ENCODE measurements at places on chromosomes 2 and 18.

DNA sequence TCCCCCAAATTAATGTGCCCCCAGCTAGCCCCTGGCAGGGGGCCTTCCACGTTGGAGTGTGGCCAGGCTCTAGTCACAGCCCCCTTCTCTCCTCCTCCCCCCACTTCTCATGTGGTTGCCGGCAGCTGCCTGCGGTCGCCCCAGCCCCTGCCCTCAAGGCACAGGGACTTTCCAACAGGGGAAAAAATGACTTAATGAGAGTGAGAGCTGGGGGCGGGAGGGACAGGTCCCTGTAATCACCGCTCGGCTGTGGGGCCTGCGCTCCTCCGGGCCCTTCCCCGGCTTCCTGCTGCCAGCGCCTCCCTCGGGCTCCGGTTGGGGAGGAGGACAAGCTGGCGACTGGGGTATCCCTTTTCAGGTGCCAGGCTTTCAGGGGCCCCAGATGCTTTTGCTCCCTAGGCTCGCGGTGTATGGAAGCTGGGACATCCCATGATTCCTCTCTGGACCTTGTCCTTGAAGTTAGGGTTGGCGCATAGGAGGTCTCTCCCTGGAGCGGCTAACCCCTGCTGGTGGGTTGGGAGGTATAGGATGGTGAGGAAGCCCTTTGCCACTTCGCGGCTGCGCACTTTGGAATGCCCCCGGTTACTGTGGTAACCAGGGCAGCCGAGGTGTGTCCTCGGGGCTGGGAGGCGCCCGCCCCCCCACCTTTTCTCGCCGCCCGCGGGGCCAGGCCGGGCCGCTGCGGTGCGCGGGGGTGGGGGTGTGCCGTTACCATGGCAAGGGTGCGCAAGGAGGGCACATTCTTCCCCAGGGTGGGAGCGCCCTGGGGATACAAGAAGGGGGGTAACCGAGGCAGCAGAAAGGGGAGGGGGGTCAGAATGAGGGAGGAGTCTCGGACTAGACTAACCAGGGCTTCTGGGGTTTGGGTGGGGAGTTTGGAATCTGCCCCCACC is 16.1 kb downstream of the WNT10A start:
- no peak for DNase-seq

DNA sequence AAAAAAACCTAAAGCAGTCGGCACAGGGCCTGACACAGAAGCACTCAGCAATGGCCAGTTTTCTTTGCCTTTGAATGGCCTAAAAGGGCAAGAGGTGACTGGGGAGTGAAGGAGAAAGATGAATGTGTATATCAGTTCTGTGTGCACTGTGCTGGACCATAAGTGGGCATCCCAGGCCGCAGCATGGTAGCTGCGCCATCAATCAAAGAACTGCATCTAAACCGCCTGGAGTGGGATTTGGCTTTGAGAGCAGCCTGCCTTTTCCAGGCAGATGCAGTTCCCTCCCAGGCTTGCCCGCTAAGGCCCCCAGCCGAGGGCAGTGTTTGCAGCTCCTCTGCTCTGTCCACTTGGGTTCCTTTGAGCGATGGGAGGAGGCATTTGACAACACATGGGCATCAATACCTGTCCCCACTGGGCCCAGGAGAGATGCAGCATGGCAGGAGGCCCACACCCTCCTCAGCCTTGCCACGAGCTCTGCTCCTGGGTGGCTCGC is 144.1 kb downstream of the FAM210A start:
- DNase-seq: no peak

DNA sequence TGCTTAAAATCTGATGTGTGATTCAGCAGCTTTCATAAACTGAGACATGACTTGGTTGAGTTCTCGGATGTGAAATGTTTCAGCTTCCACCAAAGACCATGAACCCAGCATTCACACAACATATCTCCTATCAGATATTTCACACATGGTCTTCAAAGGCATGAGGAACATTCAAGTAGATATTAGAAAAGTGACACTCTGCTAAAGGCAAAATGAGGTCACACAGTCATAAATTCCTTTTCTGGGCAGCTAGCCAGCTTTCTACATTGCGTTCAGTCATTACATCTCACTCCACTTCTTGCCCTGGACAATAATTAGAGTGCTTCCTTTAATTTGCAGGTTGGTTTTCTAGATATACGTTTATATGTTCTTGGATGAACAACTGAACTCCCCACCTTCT is 96.7 kb downstream of the GAREM1 start:
- DNase-seq: no peak

- no peak for DNase-seq
Measured at GRCh38 chr2:231732604-231733003, 24.3 kb downstream of the PTMA start.

- DNase-seq: no peak
Measured at GRCh38 chr2:235066490-235066889, 114.7 kb downstream of the SH3BP4 start.

DNA sequence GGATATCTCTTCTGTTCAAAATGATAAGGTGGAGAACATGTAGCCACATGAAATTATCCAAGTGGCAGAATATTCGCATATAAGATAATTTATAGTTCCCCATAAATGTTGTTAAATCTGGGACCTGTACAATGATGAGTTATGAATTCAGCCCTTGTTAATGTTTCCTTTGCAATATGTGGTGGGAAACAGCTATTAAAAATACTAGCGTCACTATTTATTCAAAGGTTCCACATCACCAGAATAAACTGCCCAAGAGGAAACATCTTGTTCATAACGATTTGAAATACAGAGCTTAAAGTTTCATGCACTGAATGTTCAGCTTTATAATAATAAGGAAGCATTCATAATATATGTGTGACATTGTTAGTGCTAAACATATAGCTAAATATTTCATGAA is 223.9 kb upstream of the TCF4 start:
- DNase-seq: no peak

GRCh38 chr2:229152674-229153073 is 118.4 kb downstream of the PID1 start:
- no peak for DNase-seq

DNA sequence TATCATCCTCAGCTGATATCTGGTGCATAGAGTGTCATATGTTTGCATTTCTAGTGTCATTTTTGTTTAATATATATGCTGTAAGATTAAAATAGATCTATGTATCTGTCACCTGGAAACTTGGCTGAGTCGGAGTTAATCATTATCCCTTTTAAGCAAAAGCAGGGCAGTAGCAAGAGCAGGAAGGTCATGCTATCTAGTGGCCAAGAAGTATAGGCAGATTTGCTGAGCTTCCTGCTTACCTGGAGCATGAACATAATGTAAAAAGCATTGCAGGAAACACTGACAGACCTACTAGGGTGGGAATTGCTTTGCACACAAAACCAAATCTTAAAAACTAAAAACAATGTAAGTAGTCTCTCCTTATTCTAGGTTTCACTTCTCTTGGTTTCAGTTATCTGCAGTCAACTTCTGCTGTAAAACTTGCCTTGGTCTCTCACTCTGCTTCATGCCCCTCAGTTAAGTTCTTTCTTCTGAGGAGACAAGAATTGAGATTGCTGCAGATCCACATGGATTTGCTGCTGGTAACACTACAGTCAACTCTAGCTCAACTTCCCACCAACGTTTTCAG is 295.3 kb downstream of the CDH7 start:
- no peak for DNase-seq

Measured in iPS DF 6.9 (cell line).